ENCODE measurements at places on chromosomes 2 and 18. TPM values are rescaled to one million over a fixed set of nuclear protein-coding genes. Genes with fewer than 3 reads are reported as not detected.

Gene FBXO48
- 1.2 TPM for total RNA-seq

Gene DLGAP1
- not detected for total RNA-seq

Gene ITGB6
- 24.3 TPM for total RNA-seq

Gene DES
- total RNA-seq: 0.60 TPM

Gene PRSS56
- total RNA-seq: not detected

Gene FSIP2
- 0.22 TPM for total RNA-seq

Gene SKA1
- total RNA-seq: 18.3 TPM

Gene CRYGC
- total RNA-seq: not detected

Gene TXNDC2
- 0.11 TPM for total RNA-seq

Gene TNFAIP6
- not detected for total RNA-seq

Gene MFSD2B
- total RNA-seq: 1.1 TPM

Gene CHRNA1
- not detected for total RNA-seq

Gene FSHR
- total RNA-seq: not detected

Gene DPP10
- not detected for total RNA-seq

Gene SERPINB13
- not detected for total RNA-seq

Gene SLC9A2
- 13.4 TPM for total RNA-seq

Gene OTOS
- not detected for total RNA-seq

Gene TPO
- total RNA-seq: not detected

Gene THADA
- total RNA-seq: 30.5 TPM

Gene LAMA3
- 44.4 TPM for total RNA-seq

Gene CENPA
- 43.6 TPM for total RNA-seq

Gene C2orf81
- 9.8 TPM for total RNA-seq

Gene NPAS2
- total RNA-seq: 41.2 TPM

Gene ALPG
- 1.2 TPM for total RNA-seq

Gene FAM110C
- total RNA-seq: 21.1 TPM

Gene ATG9A
- 56.0 TPM for total RNA-seq

Gene LYG2
- total RNA-seq: not detected

Gene STK11IP
- total RNA-seq: 40.6 TPM

Gene PRKAG3
- total RNA-seq: not detected

All from PC-9 (cell line).